ENCODE measurements at places on chromosomes 4 and X. TPM values are rescaled to one million over a fixed set of nuclear protein-coding genes. Genes with fewer than 3 reads are reported as not detected.
A peak's percentile ranks its signal among the peaks of the same experiment; 100 is the strongest.

COL4A5 gene
- not detected for total RNA-seq

AVPR2 gene
- total RNA-seq, result not detected

UCHL1 gene
- 7.5 TPM for total RNA-seq

PQBP1 gene
- total RNA-seq, result 84.3 TPM

GASK1B gene
- total RNA-seq, result not detected

POU4F2 gene
- total RNA-seq, result not detected

ZCCHC18 gene
- 5.5 TPM for total RNA-seq

NR0B1 gene
- not detected for total RNA-seq

PHKA1 gene
- total RNA-seq, result 9.7 TPM

TCEAL8 gene
- 37.2 TPM for total RNA-seq

GRCh38 chr4:160038615-160039014 is 935.7 kb downstream of the RAPGEF2 start:
- no peak for DNase-seq

GRCh38 chr4:64192731-64193412 is 216.4 kb downstream of the TECRL start:
- DNase-seq, result no peak

DNA sequence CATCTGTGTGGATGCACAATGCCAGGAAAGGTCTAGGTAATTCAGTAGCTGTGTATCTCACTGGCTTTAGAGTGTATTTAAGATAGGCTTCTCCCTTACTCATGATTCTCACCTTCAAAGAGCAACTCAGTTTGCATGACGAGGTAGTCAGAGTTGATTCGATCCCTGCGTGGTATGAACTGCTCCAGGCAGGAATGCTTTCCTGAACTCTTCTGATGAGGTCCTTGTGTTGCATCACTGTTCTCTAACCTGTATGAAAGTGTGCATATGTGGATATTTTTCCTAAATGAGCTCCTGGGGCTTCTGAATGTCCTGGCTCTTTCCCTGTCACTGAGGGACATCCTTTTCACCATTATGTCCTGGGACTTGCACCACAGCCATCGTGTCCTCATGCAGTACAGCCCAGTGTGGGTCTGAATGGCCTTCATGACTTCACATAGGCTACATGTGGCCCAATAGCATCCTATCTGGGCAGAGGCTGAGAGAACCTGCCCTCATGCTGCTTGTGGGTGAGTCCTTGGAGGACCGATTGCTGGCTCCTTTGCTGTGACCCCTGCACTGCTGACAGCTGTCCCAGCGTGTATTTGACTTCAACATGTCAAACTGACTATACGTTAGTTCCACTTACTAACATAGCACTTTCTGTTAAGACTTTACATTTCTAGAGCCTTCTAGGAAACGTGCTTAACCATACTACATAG is 65.3 kb upstream of the WDR1 start:
- no peak for DNase-seq

DNA sequence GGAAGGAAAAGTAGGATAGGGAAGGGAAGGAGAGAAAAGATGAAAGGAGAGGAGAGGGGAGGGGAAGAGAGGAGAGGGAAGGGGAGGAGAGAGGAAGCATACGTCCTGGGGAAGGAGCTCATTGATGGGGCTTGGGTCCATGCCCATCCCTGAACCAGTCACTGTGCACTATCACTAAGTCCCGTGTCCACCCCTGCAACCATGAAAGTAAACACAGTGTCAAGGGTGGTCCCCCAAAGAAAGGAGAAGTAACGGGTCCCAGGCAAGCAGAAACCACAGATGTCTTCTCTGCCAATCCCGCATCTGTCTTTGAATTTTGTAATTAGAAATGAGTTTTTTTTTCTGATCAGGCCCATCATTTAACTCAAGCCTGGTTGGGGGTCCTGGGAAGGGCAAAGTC is 55.2 kb downstream of the LGI2 start:
- DNase-seq, result no peak

- DNase-seq, result no peak
Observed at GRCh38 chrX:103626855-103627254, 1.9 kb upstream of the TCEAL1 start.

- DNase-seq, result no peak
Observed at GRCh38 chr4:32745351-32745750, 2025.2 kb downstream of the PCDH7 start.

GRCh38 chr4:139958739-139959098 is 195.3 kb downstream of the MAML3 start:
- no peak for DNase-seq

DNA sequence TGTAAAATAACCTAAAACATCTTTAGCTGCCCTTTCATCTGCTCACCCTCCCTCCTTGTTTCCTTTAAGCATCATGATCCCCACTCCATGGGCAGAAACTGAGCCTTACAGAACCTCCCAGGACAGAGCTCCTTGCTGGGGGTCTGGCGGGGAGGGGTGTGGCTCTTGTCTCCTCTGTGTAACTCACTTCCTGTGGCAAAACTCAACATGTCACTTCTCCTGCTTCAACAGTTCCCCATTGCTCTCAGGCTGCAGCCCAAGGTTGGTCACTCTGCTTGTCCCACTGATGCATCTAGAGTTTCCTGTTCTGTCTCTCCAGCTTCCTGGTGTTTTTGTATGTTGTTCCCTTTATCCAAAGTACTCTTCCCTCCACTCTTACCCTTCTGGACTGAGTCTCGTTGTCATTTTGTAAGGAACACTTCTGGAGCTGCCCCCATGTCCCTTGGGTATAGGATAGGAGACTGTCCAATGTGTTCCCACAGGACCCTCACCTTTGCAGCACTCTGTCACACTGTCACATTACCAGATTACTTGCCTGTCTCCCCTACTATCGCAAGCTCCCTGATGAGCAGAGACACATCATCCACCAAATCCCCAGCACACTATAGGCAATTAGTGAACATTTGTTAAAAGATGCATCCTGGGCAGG is 19.6 kb downstream of the TMEM31 start:
- DNase-seq, result no peak

DNA sequence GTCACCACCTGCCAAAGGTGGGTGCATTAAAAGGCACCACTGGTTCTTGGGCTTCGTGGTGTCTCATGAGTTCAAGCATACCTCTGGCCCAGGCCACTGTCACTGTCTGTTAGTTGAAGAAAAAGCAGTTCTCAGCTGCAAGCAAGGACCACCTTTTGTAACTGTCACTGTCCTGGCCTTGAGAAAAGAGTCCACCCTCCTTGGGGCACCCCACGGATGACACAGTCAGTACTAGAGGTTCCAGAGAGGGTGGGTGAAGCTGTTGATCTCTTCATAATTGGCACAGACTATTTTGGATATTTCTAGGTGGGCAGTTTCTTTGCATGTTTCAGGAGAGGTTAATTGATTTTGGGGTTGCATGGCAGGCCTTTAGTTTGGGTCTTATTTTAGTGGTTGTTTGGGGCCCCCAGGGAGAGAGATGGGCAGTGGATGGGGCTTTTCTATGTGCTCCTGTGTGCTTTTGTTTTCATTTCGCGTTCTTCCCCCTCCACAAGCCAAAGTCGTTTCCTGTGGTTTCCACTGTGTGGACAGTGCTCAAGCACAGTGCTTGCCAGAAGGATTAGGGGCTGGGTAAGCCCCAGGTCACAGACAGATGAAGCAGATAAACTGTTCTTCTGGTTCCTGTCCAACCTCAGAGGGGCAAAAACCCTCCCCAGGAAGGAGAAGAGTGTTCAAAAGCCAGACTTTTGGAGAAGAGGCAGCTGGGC is 156.2 kb upstream of the PPP1R2C start:
- no peak for DNase-seq

GRCh38 chr4:55396308-55397125 is 760 bp downstream of the TMEM165 start:
- peak; percentile 36 for DNase-seq

GRCh38 chrX:153374426-153374825 is 26.7 kb downstream of the PNMA6E start:
- no peak for DNase-seq

- peak; percentile 14 for DNase-seq
Observed at GRCh38 chrX:18424482-18425198, 768 bp upstream of the CDKL5 start.

DNA sequence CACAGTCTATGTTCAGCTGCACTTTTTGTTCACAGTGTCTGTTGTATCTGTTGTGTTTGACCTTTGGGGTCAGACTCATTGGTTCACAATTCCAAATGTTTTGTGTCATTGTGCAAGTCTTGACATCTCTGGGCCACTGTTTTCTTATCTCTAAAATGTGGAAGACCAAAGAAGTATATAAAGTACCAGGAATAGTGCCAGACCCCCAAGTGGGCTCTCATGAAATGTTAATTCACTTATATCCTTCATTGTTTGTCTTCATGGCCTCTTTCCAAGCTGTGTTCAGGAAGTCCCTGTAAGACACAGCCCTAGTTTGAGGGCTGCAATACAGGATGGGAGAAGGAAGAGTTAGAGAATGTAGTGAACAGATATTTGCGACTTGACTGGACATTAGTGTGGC is 468.3 kb upstream of the BOD1L1 start:
- no peak for DNase-seq

DNA sequence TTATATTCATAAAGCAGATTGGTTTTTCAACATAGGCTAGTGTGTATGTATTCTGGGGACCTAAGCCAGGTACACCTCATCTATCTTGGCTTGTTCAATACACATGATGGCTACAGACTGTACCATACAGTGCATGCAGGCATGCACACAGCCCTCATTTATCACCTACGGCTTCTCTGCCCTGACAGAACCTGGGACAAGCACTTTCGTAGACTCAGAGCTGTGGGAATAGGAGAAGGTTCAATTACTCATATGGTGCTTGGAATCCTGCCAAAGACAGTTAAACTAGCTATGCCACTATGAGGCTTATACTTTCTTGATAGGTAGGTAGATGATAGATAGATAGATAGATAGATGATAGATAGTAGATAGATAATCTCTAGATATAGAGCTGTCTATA is 457.2 kb downstream of the GALNTL6 start:
- DNase-seq, result no peak

GRCh38 chr4:22897520-22898108 is 204.9 kb downstream of the GBA3 start:
- DNase-seq, result peak; percentile 1

GRCh38 chr4:101222156-101222845 is 125.0 kb downstream of the PPP3CA start:
- no peak for DNase-seq

DNA sequence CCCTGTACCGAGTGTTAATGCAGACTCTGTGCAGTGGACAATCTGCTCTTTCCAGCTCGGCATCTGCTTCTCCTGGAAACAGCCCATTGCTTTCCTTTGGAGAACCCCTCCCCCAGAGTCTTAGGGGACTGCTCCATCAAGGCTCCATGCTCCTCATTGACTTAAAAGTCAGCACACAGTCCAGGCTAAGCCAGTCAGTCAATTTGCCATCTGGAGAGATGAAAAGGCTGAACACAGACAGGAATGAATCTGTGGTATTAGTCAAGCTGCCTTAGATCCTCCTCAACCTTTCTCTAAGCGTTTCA is 20.3 kb downstream of the ATP8A1 start:
- no peak for DNase-seq

DNA sequence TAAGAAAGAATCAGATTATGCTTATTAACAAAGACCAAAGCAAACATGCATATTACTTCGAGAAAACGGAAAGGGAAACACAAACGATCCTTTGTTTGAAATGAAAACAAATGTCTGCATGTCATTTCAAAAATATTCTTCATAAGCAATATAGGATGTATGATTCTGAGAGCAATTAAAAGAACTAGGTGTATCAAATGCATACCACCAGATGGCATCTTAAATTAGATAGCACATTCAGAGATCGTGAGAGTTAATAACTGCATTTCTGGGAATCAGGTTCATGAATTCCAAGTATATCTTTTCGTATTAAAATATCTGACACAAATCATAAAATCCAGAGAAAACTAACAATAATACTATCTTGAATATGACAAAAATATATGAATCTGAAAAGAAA is 159.5 kb downstream of the PPP3CA start:
- DNase-seq, result no peak

DNA sequence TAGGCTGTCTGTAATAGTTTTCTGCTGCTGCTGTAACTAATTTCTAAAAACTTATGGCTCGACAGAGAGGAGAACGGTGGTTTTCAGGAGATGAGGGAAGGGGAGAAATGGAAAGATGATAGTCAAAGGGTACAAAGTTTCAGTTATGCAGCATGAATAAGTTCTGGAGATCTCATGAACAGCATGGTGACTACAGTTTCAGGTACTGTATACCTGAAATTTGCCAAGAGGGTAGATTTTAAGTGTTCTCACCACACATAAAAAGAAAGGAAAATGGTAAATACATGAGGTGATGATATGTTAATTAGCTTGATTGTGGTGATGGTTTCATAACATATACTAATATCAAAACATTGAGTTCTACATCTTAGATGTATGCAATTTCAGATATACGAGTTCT is 34.9 kb downstream of the DRD5 start:
- DNase-seq, result no peak

- no peak for DNase-seq
Observed at GRCh38 chr4:101141855-101142254, 205.5 kb downstream of the PPP3CA start.

Data from activated naive CD8-positive, alpha-beta T cell treated with anti-CD3 and anti-CD28 coated beads for 36 hours (primary cell).